Hepatocyte (in vitro differentiated cells): ENCODE measurements at places on chromosomes 5 and 9. TPM values are rescaled to one million over a fixed set of nuclear protein-coding genes. Genes with fewer than 3 reads are reported as not detected.

DNA sequence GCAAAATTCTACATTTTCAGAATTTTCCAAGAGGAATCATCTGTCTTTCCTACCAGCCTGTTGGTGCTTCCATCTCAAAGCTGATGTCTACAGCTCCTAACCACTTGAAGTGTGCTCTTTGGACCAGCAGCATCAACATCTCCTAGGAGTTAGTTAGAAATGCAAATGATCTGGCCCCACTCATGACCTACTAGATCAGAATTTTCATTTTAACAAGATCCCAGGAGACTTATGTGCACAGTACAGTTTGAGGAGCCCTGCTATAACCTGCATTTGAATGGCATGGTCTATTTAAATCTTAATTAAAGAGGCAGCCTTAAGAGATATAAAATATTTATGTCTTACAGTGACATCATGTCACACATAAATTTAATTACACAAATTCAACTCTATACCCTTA, 33.8 kb downstream of the ITK start:
- DNase-seq = no peak

SHOC1 gene
- total RNA-seq = 0.04 and 0.37 TPM in 2 replicates

- no peak for DNase-seq
Observed at GRCh38 chr9:15724612-15725011, 171.8 kb downstream of the CCDC171 start.

- DNase-seq = no peak
Observed at GRCh38 chr5:135505973-135506372, 29.8 kb downstream of the NEUROG1 start.

DNA sequence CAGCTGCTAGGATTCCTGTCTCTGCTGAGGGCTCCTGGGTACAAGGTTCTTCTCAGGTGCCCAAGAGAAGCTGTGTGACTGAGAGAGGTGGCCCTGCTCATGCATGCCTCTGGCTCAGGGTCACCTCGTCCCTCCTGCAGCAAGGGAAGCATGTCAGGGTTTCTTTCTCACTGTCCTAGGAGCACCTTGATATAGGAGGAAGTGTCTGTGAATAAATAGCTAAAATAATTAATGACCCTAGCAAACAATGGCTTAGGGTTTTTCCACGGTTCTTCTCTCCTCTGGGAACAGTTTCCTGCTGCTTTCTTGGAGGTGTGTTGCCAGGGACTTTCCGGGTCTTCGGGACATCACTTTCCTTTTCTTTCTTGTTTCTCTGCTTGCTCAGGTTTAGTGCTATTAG, 87.2 kb downstream of the ARHGAP26 start:
- DNase-seq = no peak

GRIA1 gene
- 0.50 and 0.64 TPM in 2 replicates for total RNA-seq

DNA sequence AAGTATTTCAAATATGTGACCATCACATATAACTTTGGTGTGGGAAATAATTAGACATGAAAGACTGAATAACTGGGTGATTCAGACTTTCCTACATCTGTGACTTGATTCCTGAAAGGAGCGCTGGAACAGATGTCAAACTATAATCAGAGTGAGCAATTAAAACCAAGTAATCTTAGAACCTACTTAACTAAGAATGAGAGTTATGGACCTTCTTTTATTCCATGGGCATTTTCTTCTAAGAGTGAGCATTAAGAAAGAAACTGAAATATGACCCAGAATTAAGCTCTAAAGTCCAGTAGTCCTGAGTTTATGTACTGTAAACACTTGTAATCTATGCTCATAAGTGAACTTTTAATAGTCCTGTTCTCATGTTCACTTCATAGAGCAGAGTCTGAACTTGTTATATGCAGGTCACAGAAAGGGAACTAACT, 68.4 kb downstream of the PAM start:
- peak; percentile 10 for DNase-seq

ECM2 gene
- 15.9 and 20.8 TPM in 2 replicates for total RNA-seq
